ENCODE measurements at places on chromosomes 7 and 10.
A peak's percentile ranks its signal among the peaks of the same experiment; 100 is the strongest.

- DNase-seq: no peak
Measured at GRCh38 chr7:90611115-90611514, 15.0 kb downstream of the CDK14 start.

- no peak for DNase-seq
Measured at GRCh38 chr10:29583674-29584073, 51.1 kb downstream of the SVIL start.

- no peak for DNase-seq
Measured at GRCh38 chr7:102874166-102874829, 38.5 kb upstream of the LRRC17 start.

- no peak for DNase-seq
Measured at GRCh38 chr10:130998642-130999041, 312.9 kb downstream of the TCERG1L start.

DNA sequence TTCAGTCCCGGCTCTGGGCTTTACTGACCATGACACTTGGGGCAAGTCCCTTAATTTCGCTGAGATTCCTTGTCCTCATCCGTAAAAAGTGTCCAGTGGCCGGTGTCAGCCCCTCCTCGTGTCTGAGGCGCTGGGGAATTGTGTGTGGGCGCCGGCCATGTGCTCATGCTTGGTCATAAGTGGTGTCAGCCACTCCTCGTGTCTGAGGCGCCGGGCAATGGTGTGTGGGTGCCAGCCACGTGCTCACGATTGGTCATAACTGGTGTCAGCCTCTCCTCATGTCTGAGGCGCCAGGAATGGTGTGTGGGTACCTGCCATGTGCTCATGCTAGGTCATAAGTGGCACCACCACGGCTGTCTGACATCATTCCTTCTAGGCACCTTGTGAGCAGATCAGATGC lies 40.7 kb upstream of the DMBT1 start:
- no peak for DNase-seq

DNA sequence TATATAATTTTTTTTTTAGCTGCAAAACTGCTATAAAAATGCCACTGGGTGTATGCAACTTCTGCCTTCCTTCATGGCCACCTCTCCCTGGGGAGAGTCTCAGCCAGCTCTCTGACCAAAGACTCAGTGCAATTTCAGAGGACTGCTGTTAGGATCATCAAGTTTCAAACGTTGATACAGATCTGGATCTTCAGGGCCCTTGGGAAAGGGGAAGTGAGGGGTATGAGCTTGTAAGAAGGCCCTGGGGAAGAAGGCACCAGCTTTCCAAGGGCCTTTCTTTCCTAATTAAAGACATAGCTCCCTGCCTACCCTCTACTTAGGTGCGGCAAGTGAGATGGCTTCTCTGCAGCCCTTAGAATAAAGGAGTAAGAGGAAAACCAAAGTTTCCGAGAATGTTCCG lies 130.4 kb downstream of the CUL2 start:
- no peak for DNase-seq

DNA sequence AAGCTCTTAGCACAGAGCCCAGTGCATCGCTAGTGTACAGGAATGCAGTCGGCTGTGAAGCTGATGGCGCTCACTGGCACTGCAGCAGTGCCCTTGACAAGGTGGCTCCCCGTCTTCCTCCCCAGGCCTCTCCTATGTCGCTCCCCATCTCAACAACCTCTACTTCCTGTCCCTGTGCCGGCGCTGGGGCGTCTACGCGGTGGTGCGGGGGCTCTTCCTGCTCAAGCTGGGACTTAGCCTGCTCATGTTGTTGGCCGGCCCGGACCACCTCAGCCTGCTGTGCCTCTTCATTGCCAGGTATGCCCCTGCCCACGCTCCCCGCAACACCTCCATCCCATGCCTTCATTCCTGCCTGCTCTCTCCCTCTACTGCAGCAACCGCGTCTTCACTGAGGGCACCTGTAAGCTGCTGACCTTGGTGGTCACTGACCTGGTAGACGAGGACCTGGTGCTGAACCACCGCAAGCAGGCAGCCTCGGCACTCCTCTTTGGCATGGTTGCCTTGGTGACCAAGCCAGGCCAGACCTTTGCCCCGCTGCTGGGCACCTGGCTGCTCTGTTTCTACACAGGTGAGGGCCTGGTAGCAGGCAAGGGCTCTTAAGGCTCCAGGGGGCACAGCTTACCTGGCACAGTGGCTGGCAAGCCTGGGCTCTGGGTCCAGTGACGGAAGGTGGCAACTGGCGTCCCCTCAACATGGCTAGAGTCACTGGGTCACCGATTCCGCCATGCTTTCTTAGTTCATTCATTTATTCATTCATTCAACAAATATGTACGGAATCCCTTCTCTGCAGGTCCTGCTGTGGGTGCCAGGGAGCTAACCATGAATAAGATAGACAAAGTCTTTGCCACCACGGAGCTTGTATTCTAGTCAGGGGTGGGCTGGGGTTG lies 22.3 kb upstream of the C10orf95 start:
- no peak for DNase-seq

- DNase-seq: no peak
Measured at GRCh38 chr10:33965795-33966581, 631.5 kb upstream of the NRP1 start.

- peak; percentile 55 for DNase-seq
Measured at GRCh38 chr10:69866688-69867461, 65.2 kb downstream of the COL13A1 start.

GRCh38 chr10:63976538-63976937 lies 455.3 kb downstream of the REEP3 start:
- no peak for DNase-seq

DNA sequence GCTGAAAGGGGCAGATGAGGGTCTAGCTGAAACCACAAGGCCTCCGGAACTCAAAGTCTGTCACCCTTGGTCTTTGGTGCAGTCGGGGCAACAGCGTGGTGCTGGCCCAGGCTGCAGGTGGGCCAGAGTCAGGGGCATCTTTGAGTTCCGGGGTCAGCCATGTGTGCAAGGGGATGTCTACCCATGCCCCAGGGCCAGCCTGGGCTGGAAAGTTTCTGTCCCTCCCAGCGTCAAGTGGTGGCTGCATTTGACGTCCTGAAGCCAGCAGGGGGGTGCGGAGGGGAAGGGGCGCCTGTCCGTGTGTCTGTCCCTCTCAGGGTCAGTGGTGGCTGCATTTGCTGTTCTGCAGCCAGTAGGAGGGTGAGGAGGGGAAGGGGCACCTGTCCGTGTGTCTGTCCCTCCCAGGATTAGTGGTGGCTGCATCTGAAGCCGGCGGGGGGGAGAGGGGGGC lies 638 bp downstream of the BRAT1 start:
- no peak for DNase-seq

DNA sequence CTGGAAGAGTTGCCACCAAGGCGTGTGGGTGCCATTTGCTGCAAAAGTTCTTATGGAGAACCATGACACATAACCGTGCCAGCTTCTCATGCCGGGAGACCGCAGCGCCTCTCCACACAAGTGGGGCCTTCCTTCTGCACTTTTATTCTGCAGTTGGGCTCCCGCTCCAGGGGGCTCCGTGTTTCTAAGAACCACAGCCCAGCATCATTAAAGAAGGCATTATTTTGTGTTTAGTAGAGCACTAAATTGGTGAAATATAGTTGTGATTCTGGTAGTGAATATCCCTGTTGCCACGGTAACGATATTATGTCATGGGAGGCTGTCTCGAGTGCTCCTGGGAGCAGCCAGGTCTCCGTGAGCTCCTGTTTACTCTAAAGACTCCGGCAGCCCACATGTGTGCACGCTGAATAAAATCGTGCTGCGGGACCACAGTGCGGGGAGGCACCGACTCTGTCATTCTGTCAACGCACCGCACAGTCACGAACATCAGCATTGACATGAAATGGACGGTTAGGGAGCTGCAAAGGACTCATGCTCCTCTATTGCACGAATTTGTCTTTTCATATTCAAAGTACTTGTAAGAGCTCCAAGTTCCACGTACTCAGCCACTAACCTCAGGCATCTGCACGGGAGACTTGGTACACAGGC lies 68.8 kb upstream of the PITRM1 start:
- DNase-seq: no peak
